AML-193 (cell line): ENCODE measurements at places on chromosomes 16 and 17.

DNA sequence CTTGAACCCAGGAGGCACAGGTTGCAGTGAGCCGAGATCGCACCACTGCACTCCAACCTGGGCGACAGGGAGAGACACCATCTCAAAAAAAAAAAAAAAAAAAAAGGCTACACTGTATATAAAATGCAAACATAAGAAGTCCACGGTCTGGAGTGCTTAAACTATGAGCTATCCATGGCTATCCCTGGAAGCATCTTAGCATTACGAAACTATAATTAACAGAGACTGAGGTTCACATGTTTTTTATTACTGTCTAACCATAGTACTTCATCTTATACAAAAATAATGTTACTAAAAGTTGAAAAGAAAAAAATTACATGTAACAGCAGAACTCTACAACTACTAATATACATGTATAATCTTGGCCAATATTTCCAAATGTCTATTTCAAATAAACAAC, 32.8 kb downstream of the HELZ start:
- no peak for DNase-seq

- no peak for DNase-seq
Observed at GRCh38 chr16:11315510-11315909, 29.7 kb upstream of the RMI2 start.

GRCh38 chr17:73317513-73318426, 6.0 kb upstream of the CDC42EP4 start:
- DNase-seq: no peak

- DNase-seq: no peak
Observed at GRCh38 chr16:47884116-47884725, 271.6 kb downstream of the ABCC12 start.

DNA sequence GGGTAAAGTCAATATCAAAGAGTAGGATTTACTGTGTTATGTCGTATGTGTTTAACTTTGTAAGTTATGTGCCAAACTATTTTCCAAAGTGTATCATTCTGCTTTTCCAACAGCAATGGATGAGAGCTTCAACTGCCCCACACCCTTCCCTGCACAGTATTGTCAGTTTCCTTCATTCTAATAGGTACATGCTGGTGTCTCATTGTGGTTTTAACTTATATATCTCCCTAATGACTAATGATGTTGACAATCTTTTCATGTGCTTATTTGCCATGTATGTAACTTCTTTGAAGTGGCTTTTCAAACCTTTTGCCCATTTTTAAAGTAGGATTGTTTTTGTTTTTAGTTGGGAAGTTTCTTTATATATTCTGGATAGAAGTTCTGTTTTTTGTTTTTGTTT, 3.8 kb downstream of the DDX19B start:
- no peak for DNase-seq

GRCh38 chr16:4093495-4094126, 22.6 kb downstream of the ADCY9 start:
- no peak for DNase-seq

DNA sequence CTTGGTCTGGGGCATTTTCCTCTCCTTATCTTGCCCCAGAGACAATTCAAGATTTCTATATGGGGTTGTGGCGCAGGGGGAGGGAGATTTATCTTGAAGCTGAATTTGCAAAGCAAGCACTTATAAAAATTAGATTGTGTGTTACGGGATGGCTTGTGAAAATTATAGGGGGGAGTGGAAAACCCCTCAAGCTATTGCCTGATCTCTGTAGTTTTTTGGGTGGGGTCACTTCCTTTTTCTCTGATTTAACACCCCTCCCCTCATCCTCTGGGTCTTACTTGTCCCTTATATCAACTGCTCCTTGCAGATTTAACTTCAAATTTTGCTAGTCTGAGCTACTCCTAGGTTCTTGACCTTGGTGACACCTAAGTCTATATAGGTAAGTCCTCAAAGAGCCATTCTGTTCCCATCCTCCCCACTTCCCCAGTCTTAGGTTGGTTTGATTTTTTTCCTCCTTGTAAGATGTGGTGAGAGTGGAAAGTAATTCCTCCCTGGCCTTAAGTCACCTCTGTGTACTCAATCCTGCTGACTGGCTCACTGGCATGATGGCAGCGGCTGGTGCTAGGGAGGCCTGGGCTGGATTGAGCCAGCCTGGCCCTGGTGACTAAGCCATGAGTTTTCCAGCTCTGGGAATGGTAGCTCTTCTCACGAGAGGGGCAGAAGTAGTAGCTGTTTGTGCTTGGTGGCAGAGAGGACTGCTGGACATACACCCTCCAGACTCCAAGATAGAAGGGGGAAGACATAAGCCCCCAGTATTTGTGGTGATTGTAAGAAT, 2.3 kb downstream of the ARL4D start:
- DNase-seq: no peak

DNA sequence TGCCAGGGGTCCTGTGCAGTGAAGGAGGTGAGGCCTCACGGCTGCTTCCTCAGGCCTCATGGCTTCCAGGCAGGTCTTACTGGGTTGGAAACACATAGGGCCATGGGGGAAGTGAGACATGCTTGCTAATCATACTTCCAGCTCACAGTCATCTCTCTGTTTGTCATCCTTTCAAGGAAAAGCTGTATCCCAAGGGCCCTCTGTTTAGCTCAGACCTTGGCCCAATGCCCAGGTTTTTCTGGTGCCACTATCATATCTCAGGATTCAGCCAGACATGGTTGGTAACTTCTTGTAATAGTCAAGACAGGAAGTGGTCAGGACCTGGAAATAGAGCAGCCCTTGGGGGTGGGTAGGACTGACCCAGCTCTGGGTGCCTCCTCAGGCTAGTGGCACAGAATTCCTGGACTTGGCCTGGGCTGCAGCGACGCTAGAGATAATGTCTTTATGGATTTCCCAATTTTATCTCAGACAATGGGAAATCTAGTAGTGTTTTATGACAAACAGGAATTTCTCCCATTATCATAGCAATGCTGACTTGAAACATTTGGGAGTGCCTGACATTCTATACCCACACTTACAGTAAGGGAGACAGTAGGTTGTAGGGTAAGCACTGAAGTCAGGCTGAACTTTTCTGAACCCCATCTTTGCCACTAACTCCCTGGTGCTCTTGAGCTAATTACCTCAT, 13.5 kb upstream of the ITGB3 start:
- DNase-seq: peak; percentile 89

DNA sequence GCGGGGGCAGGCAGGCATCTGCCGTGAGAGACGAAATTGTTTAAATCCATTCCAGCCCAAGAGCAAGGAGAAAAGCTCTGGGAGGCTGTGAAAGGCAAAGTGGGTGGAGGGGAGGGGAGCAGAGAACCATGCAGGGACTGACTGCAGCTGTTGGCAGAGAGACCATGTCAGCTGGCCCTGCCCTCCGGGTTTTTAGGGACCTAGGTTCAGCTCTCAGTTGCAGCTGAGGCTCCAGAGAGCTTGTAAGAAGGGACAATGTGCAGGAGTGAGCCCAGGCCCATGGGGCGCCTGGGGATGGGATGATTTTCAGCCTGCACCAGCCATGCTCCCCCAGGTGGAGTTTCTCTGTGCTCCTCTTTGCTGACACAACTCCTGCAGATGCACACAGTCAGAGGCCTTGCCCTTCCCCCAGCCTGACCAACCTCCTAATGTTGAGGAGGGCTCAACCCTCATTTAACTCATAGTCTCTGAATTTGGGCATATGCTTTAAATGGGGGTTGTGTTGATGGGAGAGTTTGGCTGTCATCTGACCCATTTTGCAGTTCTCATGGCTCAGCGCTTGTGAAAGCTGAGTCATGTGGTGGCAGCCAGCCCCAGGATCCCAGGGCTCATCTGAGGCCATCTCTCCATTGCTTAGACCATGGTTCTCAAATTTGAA, 70.9 kb downstream of the PLXDC1 start:
- no peak for DNase-seq

GRCh38 chr17:69457603-69458002, 43.1 kb downstream of the MAP2K6 start:
- DNase-seq: no peak

DNA sequence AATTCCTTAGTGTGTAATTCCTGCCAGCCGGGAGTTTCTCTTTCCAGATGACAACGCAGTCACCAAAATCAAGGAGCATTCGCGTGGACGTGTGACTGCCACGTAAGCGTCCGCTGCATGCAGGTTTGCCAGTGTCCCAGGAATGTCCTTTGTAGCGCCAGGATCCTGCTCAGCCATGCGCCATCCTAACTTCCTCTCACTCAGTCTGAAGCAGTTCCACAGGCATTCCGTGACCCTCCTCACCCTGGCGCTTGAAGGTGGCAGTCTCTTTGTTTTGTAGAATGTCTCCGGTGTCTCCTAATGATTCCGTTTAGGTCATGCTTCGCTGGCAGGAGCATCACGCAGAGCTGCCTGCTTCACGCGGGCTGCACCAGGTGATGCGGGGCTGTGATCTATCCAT, 88.6 kb downstream of the RPTOR start:
- DNase-seq: no peak

DNA sequence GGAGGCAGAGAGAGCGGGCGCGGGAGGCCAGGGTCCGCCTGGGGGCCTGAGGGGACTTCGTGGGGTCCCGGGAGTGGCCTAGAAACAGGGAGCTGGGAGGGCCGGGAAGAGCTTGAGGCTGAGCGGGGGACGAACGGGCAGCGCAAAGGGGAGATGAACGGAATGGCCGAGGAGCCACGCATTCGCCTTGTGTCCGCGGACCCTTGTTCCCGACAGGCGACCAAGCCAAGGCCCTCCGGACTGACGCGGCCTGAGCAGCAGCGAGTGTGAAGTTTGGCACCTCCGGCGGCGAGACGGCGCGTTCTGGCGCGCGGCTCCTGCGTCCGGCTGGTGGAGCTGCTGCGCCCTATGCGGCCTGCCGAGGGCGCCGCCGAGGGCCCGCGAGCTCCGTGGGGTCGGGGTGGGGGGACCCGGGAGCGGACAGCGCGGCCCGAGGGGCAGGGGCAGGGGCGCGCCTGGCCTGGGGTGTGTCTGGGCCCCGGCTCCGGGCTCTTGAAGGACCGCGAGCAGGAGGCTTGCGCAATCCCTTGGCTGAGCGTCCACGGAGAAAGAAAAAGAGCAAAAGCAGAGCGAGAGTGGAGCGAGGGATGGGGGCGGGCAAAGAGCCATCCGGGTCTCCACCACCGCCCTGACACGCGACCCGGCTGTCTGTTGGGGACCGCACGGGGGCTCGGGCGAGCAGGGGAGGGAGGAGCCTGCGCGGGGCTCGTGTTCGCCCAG, 1.2 kb upstream of the CBX4 start:
- no peak for DNase-seq

- DNase-seq: no peak
Observed at GRCh38 chr16:23182679-23183542, at the start of gene SCNN1G. Gene SCNN1G (plus strand): TSS chr16:23182745. CDS start chr16:23186272, 3,527 bp downstream.

- DNase-seq: no peak
Observed at GRCh38 chr17:60391471-60392041, 377 bp downstream of the USP32 start.

- no peak for DNase-seq
Observed at GRCh38 chr16:81238296-81239011, at the start of gene BCO1. Gene BCO1 (plus strand): TSS chr16:81238689. CDS start chr16:81238909, 220 bp downstream.

DNA sequence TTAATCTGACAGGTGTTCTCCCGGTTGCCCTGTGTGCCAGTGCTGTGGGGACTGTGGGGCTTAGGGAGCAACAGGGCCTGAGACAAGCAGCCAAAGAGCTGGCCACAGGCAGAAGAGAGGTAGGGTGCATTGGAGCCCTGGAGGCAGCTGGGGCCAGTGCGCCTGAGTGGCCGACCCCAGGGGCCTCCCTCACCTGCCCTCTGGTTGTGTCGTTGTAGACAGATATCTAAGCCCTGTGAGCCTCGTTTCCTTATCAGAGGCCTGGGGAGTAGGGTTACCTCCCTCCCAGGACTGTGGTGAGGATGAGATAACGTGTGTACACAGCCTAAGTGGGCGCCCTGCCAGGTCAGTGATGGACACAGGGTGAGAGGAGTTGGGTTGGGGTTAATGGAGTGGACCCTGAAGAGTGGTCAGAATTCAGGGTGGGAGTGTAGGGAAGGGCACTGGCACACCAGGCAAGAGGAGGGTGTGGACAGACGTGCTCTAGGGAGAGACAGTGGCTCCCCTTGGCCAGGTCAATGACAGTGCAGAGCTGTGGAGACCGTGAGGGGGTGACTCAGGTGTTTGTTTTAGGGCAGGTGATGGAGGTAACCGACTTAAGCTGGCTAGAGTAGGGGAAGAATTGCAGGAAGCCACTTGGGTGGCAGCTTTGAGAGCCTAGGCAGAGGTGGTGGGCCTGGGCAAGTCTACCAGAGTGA, 3.4 kb downstream of the NARF start:
- no peak for DNase-seq

DNA sequence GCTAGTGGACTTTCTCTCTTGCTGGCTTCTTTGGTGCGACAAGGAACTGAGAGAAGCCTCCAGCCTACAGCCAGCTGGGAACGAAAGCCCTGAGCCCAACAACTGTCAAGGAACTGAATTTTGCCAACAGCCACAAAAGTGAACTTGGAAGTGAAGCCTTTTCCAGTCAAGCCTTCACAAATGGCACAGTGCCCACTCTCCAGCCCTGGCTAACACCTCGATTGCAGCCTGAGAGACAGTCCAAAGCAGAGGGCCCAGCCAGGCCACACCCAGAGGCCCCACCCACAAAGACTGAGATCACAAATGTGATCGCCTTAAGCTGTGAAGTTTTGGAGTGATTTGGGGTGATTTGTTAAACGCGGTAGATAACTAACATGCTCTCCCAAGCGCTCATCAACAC, 244.6 kb upstream of the SDK2 start:
- no peak for DNase-seq

DNA sequence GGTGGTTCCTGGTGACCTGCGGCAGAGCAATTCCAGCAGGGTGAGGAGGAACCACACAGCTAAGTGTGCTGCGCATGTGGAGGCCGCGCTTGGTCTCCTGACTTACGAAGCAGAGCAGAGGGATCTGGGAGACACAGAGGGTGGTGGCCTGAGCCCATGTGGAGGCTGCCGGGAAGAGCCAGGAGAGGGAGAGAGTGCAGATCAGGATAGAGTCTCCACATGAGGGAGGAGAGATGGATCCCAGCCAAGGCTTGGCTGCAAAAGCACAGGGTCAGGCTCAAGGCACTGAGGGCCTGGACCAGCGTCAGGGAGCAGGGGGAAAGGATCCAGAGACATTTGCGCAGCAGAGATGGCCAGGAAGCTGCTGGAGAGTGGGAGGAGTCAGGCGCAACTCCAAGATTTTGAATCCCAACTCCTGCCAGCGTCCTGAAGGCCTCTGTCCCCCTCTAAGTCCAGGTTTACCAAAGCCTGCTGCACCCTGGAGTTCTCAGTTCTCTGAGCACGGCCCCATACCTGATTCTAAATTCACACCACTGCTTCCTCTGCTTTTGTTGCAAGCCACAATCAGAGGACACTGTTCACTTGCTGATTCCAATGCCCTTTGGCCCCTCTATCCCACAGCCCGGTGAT, 11.3 kb upstream of the MLLT6 start:
- DNase-seq: no peak

- DNase-seq: peak; percentile 58
Observed at GRCh38 chr16:70529051-70529777, 5.6 kb downstream of the SF3B3 start.
